NCI-H510A treated with DMSO at 0.1 percent for 48 hours (cell line): ENCODE measurements at places on chromosomes 2 and 18.
A peak's percentile ranks its signal among the peaks of the same experiment; 100 is the strongest.

DNA sequence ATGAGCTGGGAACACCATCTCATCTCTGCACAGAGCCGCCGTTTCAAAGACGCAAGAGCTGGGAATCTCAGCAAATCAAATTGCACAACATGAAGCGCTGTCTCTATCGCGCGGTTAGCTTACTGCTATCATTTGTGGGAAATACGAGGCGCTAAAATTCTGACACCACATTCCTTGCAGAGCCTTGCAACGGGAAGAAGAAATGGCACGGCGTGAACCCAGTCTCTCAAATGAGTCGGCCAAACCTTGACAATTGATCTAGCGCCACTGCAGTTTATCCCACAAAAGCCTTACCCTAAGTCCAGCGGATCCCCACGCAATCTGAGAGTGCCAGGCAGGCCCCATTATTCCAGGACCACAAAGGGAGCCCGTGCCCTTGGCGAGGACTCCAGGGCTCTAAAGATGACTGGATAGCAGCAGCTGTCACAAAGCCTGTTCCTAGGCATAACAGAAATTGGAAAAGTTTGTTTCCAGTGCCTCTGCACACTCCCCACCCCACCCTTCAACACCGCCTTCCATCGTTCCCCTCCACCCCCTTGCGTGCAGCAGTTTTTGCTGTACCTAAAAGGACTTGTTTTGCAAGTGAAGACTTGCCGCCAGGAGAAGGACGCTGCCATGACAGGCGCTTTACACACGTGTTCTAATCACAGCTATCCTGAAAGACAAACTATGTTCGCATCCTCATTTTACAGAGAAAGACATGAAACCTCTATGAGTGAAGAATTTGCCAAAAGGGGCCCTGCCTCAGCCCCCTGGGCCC, 252.4 kb downstream of the EIPR1 start:
- DNase-seq = no peak

- no peak for DNase-seq
Measured at GRCh38 chr2:127721978-127722355, 20.7 kb downstream of the SFT2D3 start.

DNA sequence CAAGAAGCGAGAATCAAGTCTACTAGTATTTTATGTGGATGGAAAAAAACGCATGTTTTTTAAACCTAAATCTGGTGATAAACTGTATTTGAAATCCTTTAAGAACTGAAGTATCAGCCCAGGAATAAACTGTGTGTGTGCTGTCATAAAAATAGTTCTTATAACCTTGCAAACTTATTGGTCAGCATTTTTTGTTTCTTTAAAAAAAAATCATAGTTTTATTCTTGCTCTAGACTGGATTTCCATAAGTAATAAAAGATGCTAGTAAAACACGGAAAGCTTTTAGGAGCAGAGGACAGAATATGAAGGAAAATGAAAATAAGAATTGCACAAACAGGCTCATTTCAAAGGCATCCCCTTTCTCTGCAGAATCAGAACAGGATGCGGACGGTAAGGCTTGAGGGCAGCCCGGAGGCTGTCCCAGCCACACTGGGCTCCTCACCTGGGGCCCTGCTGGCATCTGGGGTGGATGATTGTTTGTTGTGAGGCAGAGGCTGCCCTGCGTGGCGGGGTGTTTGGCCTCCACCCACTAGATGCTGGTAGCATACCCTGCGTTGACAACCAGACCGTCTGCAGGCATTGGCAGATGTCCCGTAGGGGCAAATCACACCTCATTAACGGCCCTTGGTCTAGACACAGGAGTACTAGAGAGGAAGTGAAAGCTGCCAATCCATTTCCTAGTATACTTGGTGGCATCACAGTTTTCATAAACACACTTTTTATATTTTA, 52.5 kb downstream of the MBP start:
- DNase-seq = no peak

GRCh38 chr2:45212953-45213635, 203.8 kb upstream of the SIX2 start:
- peak; percentile 6 for DNase-seq

GRCh38 chr18:2515908-2516625, 55.2 kb downstream of the METTL4 start:
- DNase-seq = no peak

- no peak for DNase-seq
Measured at GRCh38 chr18:67778016-67778415, 261.5 kb upstream of the DSEL start.

GRCh38 chr2:11716689-11717321, 29.6 kb upstream of the LPIN1 start:
- DNase-seq = no peak

DNA sequence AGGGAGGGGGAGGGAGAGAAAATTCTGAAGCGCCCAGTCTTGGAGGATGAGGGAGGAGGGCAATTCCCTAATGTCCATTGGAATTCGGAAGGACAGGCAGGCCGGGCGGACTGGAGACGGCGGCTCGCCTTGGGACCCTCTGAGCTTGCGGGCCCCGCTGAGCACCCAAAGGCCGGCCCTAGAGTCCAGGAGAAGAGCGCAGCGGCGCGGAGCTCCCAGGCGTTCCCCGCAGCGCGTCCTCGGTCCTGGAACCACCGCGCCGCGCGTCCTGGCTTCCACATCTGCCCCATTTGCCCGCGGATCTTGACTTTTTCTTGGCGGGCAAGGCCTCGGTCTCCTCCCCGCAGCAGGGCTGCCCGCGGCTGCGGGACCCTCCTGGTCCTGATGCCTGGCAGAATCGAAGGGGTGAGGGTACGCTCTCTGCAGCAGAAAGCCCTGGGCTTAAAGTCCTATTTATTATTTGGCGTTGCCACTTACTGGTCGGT, 675 bp upstream of the MLPH start:
- DNase-seq = peak; percentile 17

- DNase-seq = no peak
Measured at GRCh38 chr2:170201275-170201674, 23.3 kb downstream of the MYO3B start.

DNA sequence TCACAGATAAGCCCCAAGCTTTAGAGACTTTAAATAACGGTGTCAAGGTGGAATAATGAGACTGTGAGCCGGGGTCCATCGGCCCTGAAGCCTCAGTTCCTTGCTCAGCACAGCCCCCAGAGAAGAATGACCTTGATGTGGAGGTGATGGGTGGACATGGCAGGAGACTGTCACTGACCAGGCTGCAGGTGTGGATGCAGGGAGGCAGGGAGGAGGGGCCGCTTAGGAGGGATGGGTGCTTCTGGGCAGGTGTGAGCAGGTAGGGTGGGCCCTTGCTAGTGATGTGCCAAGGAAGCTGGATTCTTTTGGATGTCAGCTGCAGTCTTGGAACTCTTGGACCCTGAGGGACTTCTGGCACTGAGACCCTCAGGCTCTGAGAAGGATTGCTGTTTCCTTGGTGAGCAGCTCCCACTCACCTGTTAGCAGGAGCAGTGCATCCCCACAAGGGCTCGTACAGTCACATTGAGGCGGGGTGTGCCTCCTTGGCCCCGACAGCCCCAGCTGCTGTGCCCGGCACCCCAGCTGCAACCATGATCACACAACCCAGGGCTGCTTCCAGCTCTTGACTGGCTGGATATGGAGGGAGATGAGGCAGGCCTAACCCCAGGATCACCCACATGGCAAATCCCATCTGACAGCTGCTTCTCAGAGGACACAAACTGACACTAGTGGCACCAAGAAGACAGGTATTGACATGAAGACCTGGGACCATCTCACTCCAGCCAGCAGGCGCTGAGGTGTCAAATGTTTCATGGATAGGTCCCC, 209.8 kb upstream of the HDAC4 start:
- DNase-seq = no peak

DNA sequence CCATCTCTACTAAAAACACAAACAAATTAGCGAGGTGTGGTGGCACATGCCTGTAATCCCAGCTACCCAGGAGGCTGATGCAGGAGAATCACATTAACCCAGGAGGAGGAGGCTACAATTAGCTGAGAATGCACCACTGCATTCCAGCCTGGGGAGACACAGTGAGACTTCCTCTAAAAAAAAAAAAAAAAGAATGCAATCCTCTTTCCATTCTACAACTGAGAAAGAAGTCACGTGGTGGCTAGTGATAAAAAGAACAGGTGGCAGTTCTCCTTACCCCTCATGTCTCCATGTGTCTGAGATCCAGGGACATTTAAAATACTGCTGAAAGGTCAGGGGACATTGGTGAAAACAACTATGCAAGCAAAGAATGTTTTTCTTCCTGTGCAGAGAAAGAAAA, 24.4 kb upstream of the GPR39 start:
- no peak for DNase-seq

- peak; percentile 39 for DNase-seq
Measured at GRCh38 chr18:34809451-34810072, 99.5 kb downstream of the DTNA start.

- DNase-seq = no peak
Measured at GRCh38 chr2:94762600-94762999, 108.6 kb upstream of the TEKT4 start.

GRCh38 chr2:201952187-201952586, 81.5 kb upstream of the FZD7 start:
- DNase-seq = peak; percentile 20

DNA sequence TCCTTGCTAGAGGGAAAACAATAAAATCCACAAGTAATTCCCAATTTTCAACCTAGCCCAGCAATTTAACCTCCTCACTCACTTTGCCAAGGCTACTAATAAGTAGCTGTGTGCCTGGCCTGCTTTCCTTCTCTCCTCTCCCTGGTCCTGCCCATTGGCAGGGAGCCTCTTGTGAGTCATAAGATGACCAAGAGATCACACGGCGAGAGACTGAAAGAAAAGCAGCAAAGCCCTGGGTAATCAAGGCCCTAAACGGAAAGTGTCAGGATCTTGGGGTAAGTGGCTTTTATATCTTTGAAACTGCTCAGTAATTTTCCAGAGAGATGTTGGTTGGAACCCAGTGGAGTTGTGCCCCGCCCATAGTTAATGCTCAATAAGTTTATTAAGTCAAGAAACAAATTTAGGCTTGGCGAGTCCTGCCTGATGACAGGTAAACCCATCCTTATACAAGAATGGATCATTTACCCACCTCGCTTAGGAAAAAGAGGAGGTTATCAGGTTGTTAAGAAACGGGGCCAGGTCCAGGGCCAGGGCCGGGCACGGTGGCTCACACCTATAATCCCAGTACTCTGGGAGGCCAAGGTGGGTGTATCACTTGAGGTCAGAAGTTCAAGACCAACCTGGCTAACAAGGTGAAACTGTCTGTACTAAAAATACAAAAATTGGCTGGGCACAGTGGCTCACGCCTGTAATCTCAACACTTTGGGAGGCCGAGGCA, 10.0 kb upstream of the ADAM17 start:
- DNase-seq = no peak

GRCh38 chr18:73663581-73663980, 484.1 kb downstream of the FBXO15 start:
- no peak for DNase-seq

- no peak for DNase-seq
Measured at GRCh38 chr2:14615760-14616159, 16.8 kb upstream of the LRATD1 start.

GRCh38 chr2:50143822-50144575, 887.9 kb downstream of the NRXN1 start:
- DNase-seq = peak; percentile 60

DNA sequence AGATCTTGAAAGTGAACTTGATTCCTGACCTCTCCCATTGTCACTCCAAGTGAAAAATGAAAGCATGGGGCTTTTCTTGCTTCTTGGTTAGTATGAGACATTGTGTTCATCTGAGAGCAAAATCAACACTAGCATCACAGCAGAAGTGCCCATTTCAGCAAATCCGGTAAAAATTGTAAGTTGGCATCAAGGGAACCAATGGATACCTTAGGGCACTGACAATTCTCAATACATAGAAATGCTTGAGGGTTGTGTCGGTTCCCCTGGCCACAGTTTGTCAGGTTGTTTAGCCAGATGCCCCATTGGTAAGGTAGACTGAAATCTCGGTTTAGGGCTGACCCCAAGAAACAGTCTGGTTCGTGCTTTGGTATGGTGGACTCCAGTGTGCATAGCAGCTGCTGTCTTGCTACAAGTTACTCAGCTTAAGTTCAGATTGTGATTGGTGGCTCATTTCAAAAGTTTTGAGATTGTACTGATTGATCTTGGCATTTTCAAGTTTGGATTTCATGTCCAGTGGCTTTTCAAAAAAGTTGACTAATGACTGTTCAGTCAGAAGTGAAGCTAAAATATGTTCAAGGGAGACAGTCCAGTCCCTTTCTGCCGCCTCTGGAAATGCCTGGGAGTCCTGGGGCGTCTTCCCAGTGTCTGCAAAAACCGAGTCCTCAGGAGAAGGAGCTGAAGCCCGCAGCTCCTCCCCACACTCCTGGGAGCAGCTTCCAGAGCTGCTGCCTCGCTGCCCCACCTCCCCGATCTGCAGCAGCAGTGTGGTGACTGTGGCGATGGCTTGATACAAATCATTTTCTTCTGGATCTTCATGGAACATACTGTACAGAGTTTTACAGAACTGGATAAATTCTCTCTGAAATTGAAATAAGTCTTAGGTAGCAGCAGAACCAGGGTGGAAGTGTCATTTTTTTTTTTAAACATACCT, 5.6 kb downstream of the RPL31 start:
- no peak for DNase-seq

DNA sequence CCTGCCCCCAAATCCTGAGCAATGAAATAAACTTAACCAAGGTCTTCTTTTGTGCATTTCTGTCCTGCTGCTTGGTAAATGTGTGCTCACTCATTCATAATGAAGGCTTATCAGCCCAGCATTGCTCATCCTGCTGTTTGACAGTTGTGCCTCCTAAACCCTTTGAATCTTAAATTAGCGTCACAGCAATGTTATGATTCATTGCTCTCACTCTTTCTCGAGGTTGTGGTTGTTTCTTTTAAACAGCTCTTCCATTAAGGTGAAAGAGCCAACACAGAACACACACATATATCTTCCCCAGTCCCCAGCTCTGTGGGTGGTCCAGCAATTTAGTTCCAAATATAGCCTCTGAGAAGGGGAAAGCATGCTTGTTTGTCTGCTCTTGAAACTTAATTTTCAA, 84.0 kb downstream of the EVA1A start:
- no peak for DNase-seq

- no peak for DNase-seq
Measured at GRCh38 chr2:205563646-205564045, 118.7 kb upstream of the NRP2 start.

DNA sequence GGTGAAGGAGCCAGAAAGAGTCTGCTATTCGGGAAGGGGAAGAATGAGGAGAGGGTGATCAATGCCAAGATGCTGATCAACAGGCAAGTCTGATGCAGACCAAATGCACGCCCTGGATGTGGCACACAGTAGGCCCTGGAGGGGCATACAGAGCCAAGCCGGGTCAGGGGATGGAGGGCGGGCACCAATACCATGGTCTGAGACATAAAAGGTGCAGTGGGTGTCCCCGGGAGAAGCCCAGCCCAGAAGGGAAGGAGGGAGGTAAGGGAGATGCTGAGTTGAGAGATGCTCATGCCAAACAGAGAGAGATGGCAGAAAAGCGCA, 66.6 kb upstream of the ID2 start:
- no peak for DNase-seq

- no peak for DNase-seq
Measured at GRCh38 chr2:39606585-39606984, 59.1 kb upstream of the TMEM178A start.

DNA sequence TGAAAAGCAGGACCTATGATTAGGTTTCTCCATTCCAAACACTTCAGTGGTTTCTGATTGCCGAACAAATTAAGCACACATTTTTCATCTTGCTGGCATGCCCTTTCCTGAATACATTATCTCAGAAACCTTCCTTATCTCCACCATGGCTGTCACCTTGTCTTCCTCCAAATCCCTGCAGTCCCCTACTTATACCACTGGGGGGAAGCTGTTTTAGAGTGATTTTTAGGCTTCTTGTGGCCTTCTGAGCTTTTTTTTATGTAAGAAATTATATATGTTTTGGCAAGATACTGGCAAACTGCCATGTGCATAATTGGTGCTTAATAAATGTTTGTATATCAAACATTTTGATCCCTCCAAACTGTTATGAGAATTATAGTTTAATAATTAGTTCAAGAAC, 229.2 kb downstream of the MYT1L start:
- DNase-seq = no peak
